ENCODE measurements at places on chromosomes 16 and 17.

GRCh38 chr16:78961464-78961863, 639.1 kb downstream of the MAF start:
- no peak for DNase-seq

DNA sequence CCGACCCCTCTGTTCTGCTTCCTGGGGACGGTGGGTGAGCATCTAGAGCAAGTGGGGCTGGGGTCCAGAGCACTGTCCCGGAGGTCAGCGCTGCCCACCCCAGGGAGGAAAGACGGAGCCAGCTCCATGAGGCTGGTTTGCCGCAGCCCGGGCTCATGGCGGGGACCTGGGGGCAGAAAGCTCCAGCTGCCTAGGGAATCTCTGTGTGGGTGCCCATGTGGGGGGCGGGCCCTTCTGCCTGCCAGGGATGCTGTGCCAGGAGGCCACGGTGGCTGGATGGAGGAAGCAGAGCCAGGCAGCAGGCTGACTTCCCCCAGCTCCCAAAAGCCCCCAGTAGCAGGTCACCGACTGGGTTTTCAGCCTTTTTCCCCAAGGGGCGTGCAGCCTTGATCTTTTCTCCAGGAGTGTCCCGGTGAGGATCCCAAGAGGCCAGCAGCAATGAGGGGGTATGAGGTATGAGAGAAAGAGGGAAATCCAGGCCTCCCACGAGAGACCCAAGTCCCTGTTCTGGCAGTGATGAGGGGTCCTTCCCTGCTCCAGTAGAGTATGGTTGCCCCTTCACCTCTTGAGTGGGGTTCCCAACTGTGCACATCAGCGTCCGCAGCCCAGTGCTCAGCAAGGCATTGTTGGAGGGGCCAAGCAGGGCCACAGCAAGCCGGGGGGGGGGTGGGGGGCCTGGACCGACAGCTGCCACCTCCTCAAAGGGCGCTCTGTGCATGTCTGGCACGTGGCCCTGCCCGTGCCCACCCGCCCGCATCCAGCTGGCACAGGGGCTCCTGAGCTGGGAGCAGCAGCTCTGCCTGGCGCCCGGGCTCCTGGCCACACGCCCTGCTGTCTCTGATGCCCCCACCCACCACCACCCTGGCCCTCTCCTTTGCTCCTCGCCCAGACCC, 15.6 kb upstream of the BCAR1 start:
- DNase-seq: no peak

- DNase-seq: no peak
Measured at GRCh38 chr17:75998327-75998795, 2.3 kb upstream of the CDK3 start.

DNA sequence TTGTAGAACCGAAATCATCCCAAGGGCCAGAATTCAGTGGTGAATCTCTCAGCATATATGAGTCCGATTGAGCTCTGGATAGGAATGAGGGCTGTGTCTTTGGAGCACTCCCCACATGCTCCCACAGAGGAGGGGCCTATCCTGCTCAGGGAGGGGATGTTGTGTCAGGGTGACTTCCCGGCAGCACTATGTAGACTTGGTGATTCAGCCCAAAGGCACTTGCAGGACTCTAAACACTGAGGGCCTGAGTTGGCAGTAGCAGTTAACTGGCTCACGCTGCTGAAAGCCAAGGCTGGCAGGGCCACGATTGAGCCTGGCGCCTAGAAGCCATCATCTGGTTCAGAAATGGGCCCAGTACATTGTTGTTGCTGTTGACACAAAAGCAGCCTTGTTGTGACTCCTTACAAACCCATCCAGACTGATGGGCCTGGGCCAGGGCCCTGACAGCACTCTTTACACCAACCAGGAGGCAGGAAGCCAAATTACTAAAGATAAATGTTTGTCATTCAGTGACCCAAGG, 31.9 kb downstream of the NMT1 start:
- DNase-seq: no peak

- no peak for DNase-seq
Measured at GRCh38 chr17:26731005-26731921, 562.7 kb upstream of the WSB1 start.

- DNase-seq: no peak
Measured at GRCh38 chr17:71163121-71163812, 957.6 kb upstream of the SOX9 start.

DNA sequence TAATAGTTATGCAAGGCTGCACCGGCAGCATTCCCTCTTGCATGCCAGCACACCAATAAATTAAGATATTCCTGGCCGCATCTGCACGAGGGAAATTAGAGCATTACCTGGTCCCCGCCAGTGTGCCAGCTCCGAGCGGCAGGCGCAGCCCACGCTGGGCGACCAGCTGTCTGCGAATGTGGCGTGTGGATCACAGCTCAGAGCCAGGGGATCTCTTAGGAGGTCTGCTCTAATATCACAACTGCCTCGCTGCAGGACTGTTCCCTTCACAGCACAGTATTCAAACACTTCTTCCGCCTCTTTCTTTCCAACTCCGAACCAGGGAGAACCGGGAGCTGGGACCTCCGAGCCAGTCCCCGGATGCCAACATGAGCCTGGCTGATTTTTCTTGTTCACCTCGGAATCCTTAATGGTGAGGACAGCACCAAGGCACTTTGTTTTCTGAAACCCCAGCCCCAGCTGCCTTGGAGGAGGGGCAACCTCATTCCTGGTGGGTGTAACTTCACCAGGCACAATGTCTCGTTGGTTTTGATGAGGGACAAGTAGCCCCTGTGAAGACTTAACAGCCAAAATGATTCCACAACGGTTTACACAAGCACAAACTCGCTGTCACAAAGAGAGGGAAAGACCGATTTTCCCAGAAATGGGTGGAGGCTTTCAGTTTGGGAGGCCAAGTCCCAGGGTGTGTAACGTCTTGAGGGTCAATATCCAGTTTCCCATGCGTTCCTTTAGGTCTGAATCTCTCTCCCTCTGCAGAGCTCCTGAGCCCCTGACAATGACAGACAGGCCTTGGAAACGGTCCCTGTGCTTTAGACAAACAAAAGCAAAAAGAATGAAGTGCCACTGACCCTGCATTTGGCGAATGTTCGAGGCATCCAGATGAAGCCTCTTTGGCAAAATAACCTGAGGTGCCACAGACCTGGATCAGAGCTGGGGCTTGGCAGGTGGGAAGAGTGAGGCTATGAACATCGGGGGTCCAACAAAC, 213.2 kb downstream of the C16orf78 start:
- DNase-seq: no peak

DNA sequence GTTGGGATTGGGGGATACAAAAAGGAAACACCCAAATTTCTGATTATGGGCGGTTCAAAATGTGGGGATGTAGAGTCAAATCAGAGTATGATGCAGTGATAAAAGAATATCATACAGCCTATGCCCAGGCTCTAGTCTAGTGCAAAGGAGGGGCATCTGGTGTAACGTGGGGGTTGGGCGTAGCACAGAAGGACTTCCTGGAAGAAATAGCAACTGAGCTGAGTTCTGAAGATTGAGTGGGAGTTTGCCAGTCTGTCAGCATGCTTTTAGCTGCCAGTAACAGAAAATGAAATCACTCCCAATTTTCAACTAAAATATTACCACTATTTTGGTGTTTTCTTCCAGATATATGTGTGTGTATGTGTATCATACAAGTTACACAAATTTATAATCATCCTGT, 196.9 kb downstream of the SPECC1 start:
- peak; percentile 17 for DNase-seq

DNA sequence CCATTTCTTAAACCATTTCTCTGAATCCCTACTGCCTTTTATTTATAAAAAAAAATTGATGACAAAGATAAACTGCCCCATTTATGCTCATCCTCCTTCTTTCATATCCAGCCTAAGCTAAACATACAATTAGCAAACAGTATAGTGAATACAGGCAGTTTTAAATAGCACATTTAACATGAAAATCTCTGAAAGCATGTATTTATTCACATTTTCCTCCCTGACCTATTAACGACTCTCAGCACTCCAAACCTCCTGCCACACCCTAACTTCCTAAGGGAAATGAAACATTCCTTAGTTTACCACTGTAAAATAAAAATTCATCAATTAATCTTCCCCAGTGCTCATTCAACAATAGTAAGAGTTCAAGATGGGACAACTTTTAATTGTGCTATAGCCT, 56.9 kb downstream of the TRIM37 start:
- DNase-seq: no peak

DNA sequence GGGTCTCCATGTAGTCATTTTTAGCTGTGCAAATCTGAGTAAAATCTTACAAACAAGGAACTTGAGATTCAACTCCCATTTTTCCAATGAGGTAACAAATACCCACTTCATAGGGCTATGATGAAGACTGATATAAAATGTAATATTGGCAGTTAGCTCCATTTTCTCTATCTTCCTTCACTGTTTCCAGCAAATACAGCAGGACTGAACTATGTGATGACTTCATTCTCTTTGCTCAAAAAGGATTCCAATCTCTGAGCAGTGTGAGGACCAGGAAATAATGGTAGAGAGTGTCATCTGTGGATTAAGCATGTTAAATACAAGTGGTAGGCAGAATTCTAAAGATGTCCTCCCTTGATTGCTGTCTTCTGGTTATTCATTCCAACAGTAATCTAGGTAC, 18.3 kb downstream of the RND2 start:
- DNase-seq: no peak

- no peak for DNase-seq
Measured at GRCh38 chr16:11629071-11630030, 38.9 kb upstream of the SNN start.

All from stimulated activated CD4-positive, alpha-beta T cell treated with anti-CD3 and anti-CD28 coated beads, Interleukin-4, amount 100 ng/mL, for 24 hours (primary cell).